ENCODE measurements at places on chromosomes 11 and 22. TPM values are rescaled to one million over a fixed set of nuclear protein-coding genes. Genes with fewer than 3 reads are reported as not detected.

UQCC3 gene
- 11.7 TPM for total RNA-seq

TPBGL gene
- total RNA-seq, result not detected

GRCh38 chr11:57568330-57568766, 876 bp upstream of the UBE2L6 start:
- DNase-seq, result no peak

DNA sequence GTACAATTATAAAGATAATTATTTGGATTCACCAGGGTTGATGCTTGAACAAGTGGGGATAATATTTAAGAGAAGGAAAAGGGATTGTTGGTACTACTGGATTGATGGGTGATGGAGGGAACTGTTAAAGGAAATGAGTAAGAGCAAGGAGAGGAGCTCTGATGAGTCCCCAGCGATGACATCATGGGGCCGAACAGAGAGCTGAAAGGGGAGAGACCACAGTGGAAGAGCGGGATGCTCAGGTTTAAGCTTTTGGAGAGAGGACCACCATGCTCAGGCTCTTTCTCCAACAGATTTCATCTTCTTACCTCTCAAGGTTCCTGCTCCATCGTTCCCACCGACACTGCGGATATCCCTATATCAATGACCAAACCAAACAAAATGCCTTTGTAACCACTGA, 568.7 kb downstream of the ETS1 start:
- no peak for DNase-seq

DNA sequence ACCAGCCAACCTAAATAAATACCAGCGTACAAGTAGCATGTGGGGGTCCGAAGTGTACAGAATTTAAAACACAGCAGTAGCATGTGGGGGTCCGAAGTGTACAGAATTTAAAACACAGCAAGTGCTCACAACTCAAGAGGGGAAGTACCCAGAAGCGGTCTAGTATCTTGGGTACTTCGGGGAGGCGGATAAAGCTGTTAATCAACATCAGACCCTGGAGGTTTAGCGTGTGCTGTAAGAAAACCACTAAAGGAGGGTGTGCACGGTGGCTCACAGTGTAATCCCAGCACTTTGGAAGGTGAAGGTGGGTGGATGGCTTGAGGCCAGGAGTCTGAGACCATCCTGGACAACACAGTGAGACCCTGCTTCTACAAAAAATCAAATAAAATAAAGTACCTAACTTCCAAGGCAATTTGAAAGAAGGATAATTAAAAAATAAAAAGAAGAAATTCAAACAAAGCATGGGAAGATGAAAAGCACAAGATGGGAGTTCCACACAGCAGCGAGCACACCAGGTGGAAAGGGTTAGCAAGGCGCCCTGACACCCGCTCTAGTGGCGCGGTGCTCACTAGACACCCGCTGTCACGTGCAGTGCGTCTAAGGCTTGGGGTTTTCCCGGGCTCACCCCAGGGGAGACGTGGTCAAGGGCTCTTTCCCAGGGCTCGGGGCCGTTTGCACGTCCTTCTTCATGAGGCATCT, 35.0 kb upstream of the MOB2 start:
- no peak for DNase-seq

DNA sequence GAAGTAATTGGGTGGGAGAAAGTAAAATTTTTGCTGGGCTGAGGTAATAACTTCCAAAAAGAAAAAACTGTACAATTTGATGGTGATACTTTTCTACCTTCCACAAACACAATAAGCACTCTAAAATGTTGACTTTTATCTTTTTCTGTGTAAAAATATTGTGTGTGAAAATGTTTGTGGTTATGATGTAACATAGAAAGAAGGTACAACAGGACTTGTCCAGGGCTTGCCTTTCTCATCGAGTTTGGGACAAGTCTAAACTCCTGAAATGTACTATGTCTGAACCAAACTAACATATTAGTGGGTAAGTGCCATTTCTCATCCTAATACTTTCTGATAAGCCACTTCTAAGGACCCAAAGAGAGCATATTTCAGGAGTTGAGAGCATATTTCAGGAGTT, 174.2 kb upstream of the PDGFD start:
- DNase-seq, result no peak

DNA sequence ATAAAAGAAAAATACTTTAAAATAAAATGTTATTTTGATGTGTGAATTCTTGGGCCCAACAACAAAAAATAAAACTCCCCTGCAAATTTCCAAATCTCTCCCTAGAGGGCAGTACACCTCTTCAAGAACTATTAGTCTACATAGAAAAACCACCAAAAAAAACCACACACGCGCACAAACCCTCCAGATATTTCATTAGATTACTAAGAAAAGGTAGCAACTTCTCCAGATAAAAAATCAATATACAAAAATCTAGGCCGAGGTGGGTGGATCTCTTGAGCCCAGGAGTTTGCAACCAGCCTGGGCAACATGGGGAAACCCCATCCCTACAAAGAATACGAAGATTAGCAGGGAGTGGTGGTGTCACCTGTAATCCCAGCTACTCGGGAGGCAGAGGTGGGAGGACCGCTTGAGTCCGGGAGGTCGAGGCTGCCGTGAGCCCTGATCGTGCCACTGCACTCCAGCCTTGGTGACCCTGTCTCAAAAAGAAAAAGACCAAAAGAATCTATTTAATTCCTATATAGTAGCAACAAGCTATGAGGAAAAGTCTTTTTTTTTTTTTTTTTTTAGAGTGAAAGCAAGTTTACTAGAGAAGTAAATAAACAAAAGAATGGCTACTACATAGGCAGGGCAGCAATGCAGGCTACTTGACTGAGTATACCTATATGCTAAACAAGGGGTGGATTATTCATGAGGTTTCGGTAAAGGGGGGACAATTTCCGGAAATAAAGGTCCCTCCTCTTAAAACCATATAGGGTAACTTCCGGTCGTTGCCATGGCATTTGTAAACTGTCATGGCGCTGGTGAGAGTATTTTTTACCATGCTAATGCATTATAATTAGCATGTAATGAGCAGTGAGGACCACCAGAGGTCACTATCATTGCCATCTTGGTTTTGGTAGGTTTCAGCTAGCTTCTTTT, 13.1 kb downstream of the B3GNT6 start:
- peak; percentile 79 for DNase-seq

GRCh38 chr11:62004473-62004872, 37.0 kb upstream of the FTH1 start:
- DNase-seq, result no peak

DNA sequence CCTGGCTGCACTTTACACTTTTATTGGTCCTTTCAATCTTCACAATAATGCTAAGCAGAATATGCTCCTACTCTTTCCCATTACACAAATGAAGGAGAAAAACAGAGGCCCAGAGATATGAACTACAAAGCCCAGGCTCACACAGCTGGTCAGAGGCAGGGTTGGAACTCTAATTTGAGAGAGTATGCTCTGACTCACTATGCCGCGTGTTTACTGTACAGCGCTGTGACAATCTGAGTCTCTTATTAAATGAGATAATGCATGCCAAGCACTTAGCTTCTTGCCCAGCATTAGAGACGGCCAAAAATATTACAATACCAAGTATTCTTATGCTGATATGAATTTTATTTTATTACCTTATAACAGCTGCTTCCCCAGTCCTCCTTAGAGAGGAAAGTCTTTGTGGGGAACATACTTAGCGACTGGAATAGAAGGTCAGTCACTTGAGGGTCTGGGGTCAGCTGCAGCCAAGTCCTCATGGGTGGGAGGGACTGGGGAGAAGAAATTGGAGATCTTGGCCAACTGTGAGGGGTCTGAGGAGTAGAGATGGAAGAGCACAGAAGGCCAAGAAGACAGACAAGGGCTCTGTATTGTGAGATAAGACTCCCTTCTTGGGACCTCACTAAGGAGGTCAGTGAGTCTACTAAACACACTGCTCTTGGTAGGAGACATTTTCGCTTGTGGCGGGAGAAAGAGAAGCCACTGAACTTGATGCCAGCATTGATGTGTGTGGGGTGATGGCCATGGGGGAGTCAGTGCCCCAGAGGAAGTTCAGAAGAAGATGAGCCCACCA, 150.8 kb upstream of the TIMP3 start:
- DNase-seq, result no peak

DNA sequence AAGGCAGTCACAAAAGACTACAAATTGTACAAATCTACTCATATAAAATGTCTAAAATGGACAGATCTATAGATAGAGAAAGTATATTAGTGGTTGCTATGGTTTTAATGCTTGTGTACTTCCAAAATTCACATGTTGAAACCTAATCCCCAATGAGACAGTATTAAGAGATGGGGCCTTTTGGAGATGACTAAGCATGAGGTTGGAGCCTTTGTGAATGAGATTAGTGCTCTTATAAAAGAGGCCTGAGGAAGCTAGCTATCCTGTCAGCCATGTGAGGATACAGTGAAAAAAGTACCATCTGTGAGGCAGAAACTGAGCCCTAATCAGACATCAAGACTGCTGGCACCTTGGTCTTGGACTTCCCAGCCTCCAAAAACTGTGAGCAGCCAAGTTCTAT, 82.6 kb downstream of the CYP2R1 start:
- peak; percentile 19 for DNase-seq

DNA sequence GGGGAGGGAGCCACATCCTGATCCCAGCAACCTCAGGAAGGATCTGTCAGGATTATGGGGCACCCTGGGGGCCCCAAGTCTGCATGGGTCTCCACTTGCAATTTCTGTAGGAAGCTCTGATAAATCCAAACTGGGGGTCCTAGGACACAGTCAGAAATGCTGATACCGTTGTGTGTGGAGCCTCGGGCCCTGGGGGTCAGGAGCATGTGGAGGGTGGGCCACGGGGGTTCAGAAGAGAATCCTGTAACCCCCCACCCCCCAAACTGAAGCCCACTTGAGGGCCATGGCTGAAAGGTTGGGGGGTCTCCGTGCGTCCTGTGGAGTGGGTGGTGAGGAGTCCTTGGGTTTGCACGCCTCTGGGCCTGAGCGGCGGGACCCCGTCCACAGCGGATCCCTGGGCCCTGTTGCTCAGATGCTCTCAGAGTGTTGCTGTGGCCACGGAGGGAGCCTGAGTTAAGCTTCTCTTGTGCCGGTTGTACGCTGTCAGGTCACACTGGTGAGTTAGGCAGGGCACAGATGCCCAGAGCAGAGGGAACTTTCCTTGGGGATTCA, 72.2 kb downstream of the LRP5 start:
- no peak for DNase-seq

GRCh38 chr11:18790883-18791206, 753 bp downstream of the PTPN5 start:
- DNase-seq, result no peak

DNA sequence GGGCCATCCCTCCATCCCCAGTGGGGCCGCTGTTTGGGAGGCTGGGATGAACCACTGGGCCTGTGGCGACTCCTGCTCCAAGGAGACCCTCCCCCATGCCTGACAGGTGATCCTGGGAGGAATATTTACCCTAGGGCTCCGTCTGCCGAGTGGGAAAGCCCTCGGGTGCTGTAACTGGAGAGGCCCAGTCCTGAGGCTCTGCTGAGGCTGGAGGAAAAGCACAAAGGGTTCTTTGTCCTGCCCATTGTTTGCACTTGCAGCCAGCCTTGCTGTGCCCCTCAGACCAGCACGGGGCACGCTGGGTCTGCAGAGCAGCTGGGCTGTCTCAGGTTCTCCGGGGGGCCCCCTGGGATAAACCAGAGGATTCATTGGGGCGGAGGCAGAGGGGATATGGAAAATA, 321.1 kb downstream of the MN1 start:
- DNase-seq, result peak; percentile 93
